CD4-positive, alpha-beta T cell treated with Interleukin-4 for 1 hour (primary cell): ENCODE measurements at places on chromosomes 5 and 9.

GRCh38 chr5:89584339-89584956, 701.5 kb upstream of the MEF2C start:
- DNase-seq: no peak

DNA sequence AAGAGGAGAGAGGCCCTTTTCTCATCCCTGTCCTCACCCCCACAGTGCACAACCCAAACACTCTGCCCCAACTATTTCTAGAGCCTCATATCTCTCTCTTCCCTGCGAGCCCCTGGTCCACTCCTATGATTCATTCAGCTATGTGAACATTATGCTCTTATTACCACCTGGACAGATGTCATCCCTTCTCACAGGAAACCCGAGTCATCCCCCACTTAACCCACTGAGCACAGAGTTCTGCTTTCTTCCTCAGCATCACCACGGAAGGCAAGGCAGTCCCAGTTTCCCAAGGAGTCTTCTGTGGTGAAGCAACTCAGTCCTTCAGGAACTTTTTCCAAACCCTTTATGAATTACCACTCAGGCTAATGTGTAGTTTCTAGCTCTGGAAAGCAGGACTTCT, 1.3 kb downstream of the DNAI1 start:
- no peak for DNase-seq

DNA sequence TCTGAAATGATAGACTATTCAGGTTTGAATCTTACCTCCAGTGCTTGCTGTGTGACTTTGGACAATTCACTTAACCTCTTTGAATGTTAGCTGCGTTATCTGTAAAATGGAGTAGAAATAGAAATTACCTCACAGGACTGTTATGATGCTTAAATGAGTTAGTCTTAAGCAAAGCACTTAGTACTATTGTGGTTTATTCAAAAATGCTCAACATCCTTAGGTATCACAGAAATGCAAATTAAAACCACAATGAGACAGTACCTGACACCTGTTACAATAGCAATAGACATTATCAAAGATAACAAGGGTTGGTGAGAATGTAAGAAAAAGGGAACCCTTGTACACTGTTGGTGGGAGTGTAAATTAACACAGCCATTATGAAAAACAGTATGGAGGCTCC, 77.6 kb upstream of the FREM1 start:
- no peak for DNase-seq

GRCh38 chr5:6729386-6730310, 16.4 kb downstream of the TENT4A start:
- peak; percentile 39 for DNase-seq

- no peak for DNase-seq
Observed at GRCh38 chr5:136036293-136036911, 7.6 kb downstream of the TGFBI start.

- DNase-seq: no peak
Observed at GRCh38 chr5:168182269-168182668, 109.2 kb upstream of the WWC1 start.

DNA sequence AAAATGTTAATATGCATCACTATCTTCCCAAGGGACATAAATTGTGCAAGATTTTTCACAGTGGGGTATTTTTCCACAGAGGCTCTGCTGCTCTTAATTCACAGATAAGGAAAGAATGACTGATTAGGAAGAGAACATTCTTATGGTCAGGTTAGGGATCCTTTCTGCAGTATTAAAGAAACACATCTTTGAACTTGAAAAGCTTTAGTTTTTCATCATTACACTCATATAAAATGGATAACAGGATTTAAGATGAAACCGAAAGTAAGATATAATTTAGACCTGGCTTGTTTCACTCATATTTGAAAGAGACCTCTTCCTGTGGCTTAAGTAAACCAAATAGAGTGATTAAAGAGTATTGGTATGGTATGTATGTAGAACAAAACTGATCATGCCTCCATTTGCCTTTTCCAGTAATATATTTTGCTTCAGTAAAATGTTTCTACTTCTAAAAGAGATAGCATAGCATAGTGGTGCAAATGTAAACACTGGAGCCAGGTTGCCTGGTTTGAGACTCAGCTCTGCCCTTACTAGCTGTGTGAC, 160.0 kb downstream of the PRR16 start:
- no peak for DNase-seq

- DNase-seq: no peak
Observed at GRCh38 chr5:1514027-1514818, 9.5 kb downstream of the LPCAT1 start.

- no peak for DNase-seq
Observed at GRCh38 chr5:158133369-158133768, 274.4 kb upstream of the CLINT1 start.

- no peak for DNase-seq
Observed at GRCh38 chr5:168162464-168162863, 129.0 kb upstream of the WWC1 start.

GRCh38 chr9:12730927-12731326, 37.7 kb downstream of the TYRP1 start:
- DNase-seq: no peak
